Left ventricle myocardium superior (tissue), 1 donor: ENCODE measurements at places on chromosomes 4 and X.

GRCh38 chrX:136711147-136711546 lies 63.2 kb downstream of the CD40LG start:
- DNase-seq: peak; percentile 51

DNA sequence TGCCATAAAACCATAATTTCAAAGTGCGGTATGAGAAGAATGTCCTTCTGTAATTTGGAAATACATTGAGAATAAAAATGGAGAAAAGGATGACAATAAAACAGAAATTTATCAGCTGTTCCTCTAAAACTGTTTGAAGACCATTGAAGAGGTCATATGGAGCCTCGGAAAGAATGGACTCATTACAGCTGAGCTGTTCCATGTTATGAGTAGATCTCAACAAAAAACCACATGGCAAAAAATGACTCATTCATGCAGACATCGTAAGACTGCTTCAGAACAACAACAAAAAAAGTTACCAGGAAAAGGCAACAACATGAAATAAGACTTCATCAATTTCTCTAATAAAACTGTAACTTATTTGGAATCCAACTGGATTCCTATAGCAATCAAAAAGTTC lies 39.7 kb downstream of the AKAP4 start:
- DNase-seq: no peak

DNA sequence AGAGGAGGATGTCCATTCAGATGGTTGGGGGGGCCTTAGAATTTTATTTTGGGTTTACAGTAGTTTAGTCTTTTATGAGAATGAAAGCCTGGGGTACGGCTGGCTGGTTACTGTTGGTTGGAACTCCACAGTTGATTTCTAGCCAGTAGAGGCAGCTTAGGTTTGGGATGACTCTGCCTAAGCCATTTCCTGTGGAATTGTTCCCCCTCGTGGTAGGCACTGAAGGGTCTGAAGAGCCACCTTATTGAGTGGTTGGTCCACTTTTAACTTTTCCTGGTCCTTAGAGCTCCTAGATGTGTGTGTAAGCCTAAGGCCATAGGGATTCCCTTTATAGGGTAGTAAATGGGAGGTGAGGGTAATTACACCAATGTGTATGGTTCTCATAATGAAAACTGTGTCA lies 19.7 kb downstream of the SPIN3 start:
- DNase-seq: no peak

GRCh38 chr4:104429150-104429741 lies 65.4 kb downstream of the CXXC4 start:
- DNase-seq: peak; percentile 19

- DNase-seq: no peak
Observed at GRCh38 chrX:57573754-57574153, 18.1 kb upstream of the ZXDB start.

DNA sequence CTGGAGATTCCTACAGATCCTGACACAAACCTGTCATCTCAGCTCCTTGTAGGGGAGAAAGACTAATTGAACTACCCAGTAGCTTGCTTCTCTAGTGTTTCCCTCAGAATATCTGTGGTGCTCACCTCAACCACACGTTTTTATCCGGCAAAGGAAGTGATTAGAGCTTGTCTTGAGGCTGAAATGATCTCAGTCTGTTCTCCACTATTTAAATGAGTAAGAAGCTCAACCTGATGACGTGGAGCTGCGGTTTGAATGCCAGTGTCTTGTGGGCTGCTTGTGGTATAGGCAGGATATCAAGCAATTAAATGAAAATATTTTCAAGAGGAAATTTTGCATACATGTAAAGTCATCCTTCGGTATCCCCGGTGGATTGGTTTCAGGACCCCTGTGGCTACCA lies 270.2 kb downstream of the TLL1 start:
- DNase-seq: no peak

DNA sequence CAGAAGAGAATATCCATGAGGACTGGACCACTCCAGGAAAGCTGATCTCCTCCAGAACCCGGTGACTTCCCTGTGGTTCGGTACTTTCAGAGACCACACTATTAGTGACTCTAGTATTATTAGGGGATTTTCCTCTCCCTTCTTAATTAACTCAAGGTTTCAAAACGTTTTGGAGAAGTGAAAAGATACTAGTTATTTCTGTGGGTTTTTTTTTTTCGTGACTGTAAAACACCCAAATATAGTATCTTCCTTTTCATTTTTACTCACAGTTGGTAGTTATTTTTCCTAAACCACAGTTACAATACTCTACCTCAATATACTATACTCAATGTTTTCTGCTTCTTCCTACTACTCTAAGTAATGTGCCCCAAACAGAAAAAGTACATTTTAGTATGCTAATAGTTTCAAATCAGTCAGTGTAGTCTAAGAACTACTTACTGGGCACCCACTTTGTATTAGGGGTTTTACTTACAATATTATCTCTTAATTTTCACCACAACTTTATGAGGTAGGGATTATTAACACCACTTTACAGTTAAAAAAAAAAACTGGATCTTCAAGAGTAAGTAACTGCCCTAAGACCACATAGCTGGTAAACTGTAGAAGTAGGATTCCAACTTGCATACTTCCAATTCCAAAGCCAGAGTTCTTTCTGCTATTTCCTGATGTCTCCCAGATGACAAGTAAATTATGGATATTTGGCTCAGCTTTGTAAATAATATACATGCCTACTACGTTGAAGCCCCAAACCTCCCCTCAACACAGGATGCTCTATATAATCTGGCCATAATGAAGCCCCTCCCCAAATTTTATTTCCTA lies 45.0 kb downstream of the SLC9A7 start:
- DNase-seq: no peak

GRCh38 chr4:142519342-142519741 lies 326.8 kb downstream of the INPP4B start:
- DNase-seq: no peak

GRCh38 chr4:137609718-137610430 lies 77.6 kb upstream of the PCDH18 start:
- DNase-seq: no peak

DNA sequence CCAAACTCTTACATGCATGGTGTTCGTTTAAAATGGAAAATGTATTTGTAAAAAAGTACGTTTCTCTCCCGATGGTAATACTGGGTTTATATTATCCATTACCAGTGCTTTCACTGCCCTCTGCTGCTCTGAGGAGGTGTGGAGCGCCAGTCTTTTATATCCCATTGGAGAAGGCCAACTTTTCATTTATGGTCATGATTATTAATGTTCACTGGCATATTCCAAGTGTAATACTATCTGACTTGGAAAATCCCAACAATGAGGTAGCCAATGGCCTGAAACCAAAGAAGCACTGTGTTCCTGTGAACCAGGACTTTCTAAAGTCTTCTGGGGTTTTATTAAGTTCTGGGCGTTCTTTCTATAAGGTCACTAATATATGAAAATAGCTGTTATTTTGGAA lies 80.7 kb downstream of the SYNPO2 start:
- DNase-seq: peak; percentile 62

GRCh38 chr4:111506706-111507105 lies 638.5 kb upstream of the FAM241A start:
- DNase-seq: no peak

DNA sequence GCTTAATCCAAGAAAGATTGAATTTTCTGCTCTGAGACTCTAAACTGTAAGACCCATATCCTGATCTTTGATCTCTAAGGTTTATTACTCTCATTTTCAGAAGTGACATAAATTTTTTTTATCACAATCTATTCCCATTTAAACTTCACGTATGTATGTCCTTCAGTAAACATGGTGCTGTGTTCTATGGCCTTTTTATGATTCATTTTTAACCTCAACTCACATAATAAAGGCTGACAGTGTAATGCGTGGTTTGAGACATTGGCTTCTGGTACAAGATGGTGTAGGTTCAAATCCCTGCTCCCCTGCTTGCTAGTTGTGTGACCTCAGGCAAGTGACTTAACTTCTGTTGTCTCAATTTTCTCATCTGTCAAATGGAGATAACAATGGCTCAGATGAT lies 306.0 kb upstream of the AADAT start:
- DNase-seq: no peak

DNA sequence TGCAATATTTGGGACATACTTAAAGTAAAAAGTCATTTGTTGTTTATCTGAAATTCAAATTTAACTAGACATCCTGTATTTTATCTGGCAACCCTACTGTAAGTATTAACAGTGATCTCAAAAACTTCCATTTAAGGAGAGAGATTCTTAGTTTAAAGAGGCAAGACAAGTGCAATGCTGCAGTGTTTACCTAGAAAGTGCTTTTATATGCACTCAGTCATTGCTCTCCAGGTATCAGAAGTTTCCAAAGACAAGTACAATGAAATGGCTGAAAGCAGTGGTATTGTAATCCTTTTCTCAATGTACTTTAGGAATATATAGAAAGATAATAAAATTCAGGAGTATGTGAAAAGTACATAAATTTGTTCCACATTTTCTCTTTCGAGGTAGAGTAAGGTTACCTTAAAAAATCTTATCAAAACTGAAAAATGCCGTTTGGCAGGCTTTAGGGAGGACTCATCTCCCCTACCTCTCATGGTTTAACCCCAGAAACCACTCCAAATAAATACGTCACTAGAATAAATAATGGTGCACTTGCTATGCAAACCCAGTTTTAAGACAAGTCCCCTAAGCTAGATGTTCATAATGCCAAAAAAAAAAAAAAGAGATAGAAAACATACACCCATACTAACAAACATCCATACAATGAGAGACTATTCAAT lies 45.7 kb downstream of the ELF2 start:
- no peak for DNase-seq

DNA sequence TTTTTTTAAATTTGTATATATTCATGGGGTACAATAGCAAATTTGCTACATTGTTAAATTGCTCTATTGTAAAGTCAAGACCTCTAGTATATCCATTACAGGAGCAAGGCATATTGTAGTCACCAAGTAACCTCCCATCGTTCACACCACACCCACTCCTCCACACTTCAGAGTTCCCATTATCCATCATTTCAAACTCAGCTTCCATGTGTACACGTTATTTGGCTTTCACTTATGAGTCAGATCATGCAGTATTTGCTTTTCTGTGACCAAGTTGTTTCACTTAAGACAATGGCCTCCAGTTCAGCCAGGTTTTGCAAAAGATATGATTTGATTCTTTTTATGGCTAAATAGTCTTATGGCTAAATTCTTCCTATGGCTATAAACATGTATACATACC lies 2614.2 kb downstream of the PCDH7 start:
- no peak for DNase-seq

DNA sequence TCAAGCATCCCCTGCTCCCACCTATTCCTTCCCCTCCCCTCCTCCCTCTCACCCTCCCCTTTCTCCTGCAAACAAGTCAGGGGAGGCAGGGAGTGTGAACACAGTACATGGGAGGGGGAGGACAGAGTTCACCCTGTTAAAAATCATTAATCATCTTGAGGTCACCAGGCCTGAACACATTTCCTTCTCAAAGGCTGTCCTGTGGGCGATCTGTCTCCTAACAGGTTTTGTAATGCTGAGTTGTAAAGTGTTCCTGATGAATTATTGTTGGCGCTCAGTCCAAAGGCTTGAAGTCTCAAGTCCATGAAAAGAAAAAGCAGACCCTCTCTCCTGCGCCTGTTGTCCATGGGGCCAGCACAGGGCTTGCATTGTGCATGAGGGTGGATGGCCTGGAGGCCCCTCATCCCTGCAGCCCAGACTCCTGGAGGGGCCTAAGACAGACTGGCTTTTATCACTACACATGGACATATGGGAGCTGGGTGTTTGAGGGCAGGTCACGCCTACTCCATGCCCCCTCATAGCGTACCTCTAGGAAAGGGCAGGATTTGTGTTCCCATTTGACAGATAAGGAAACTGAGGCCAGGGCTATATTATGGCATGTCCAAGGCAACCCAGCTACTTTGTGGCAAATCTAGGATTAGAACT lies 189.1 kb downstream of the RAB28 start:
- no peak for DNase-seq

- no peak for DNase-seq
Observed at GRCh38 chr4:80037864-80038263, 35.2 kb downstream of the ANTXR2 start.

DNA sequence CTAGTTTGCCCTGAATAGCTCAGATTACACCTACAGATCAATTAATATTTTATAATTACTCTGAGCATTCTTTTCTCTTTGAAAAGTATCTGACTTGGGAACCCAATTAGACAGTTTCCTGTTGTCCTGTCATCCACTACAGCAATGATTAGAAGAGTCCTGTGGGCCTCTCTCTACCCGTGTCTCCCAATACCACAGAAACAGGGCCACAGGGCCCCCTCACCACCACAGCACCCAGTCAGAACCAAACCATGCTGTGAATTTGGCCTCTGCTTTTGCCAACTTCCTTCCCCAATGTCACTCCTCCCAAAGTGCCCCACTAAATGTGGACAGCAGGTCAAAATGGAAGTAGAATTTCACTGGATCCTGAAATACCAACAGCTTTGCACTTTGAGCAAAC lies 10.3 kb downstream of the USP46 start:
- DNase-seq: no peak

- no peak for DNase-seq
Observed at GRCh38 chrX:139207655-139208054, 322.9 kb upstream of the F9 start.

DNA sequence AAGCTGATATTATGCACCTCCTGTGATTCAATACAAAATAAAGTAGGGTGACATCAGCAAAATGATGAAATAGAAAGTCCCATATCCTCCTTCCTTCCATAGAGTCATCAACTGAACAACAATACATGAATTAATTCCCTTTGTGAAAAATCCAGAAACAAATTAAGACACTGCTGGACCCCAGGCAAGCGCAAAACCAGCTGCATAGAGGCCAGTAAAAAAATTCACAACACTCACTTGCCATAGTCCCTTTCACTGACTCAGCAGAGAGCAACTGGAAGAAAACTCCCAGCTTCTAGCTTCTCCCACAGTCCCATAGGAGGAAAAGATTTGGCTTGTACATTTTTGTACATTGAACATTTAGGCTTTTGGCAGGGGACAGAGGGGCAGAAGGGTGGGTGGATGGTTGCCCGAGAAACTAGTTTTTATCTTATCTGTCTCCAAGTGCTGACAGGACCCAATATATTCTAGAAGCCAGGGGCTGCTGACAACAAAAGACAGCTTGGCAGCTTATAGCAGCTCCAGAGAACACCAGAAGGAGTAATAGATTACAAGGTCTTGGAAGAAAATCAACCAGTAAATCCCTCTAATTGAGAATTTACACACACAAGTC lies 124.6 kb downstream of the NDST3 start:
- no peak for DNase-seq

GRCh38 chr4:15144249-15144966 lies 142.1 kb downstream of the CPEB2 start:
- no peak for DNase-seq

GRCh38 chr4:2787230-2788100 lies 5.4 kb upstream of the SH3BP2 start:
- DNase-seq: peak; percentile 71

- no peak for DNase-seq
Observed at GRCh38 chrX:148610328-148610698, 109.9 kb downstream of the AFF2 start.

GRCh38 chr4:42562016-42562415 lies 94.9 kb downstream of the ATP8A1 start:
- no peak for DNase-seq

- no peak for DNase-seq
Observed at GRCh38 chr4:80235451-80235850, 31.0 kb upstream of the FGF5 start.
